SJSA1 (cell line): ENCODE measurements at places on chromosomes 5 and 9. TPM values are rescaled to one million over a fixed set of nuclear protein-coding genes. Genes with fewer than 3 reads are reported as not detected.
A peak's percentile ranks its signal among the peaks of the same experiment; 100 is the strongest.

The ARID3C gene
- total RNA-seq = not detected in 2 replicates

The ACTBL2 gene
- not detected in 2 replicates for total RNA-seq

The SHC3 gene
- total RNA-seq = 0.16 and 0.34 TPM in 2 replicates

The EPB41L4A gene
- total RNA-seq = 0.11 TPM in 1 of 2 replicates, not detected in the other

The PCDHGA4 gene
- total RNA-seq = 1.2 and 1.7 TPM in 2 replicates

The SH2D3C gene
- total RNA-seq = not detected in 2 replicates

- DNase-seq = no peak
- H3K27ac ChIP-seq = no peak overlapping the region
- no peaks in the 10 kb centered on the region for H3K27me3 ChIP-seq
- no peaks in the 10 kb centered on the region for H3K4me1 ChIP-seq
- no peak overlapping the region for H3K4me3 ChIP-seq
These were observed 63.6 kb downstream of the MAST4 start for GRCh38 chr5:66659780-66660179.

GRCh38 chr9:20683351-20684034 is 566 bp upstream of the FOCAD start:
- H3K27me3 ChIP-seq = no peaks in the 10 kb centered on the region
- peak overlapping the region; percentile 21; the same call in 1 of the 2 replicates for H3K27ac ChIP-seq
- H3K4me3 ChIP-seq = peak overlapping the region; percentile 79
- H3K36me3 ChIP-seq = peaks cover 3% of the 10 kb centered on the region; the same call in 1 of the 2 replicates

- no peak overlapping the region for H3K4me3 ChIP-seq
- H3K27me3 ChIP-seq = no peaks in the 10 kb centered on the region
- H3K4me1 ChIP-seq = peaks cover 21% of the 10 kb centered on the region
These were observed 176.0 kb downstream of the FGF18 start for GRCh38 chr5:171595401-171595800.

GRCh38 chr9:127422787-127423186 is 1.4 kb upstream of the ZNF79 start:
- H3K27me3 ChIP-seq = no peaks in the 10 kb centered on the region
- DNase-seq = no peak
- peaks cover 5% of the 10 kb centered on the region; the same call in 1 of the 2 replicates for H3K36me3 ChIP-seq

GRCh38 chr5:118146824-118147223 is 841.5 kb downstream of the DTWD2 start:
- DNase-seq = no peak
- no peaks in the 10 kb centered on the region for H3K36me3 ChIP-seq
- H3K4me1 ChIP-seq = no peaks in the 10 kb centered on the region
- no peak overlapping the region for H3K4me3 ChIP-seq
- no peak overlapping the region for H3K27ac ChIP-seq
